HEK293T (cell line): ENCODE measurements at places on chromosomes 2 and 18.

DNA sequence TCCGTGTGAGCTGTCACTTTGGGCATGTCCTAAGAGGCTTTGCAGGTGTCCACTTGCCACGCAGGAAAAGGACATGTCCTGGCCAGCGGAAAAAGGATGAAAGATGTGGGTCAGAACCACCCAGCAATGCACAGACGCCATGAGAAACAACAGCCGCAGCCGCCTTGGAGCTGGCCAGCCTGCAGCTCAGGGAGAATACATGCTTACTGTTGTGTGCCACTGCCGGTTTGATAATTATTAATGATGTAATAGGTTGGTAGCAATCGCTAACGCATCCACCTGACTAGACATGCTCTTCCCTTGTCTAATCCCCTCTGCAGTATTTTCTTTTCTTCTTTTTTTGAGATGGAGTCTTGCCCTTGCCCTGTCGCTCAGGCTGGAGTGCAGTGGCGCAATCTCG is 221.7 kb downstream of the HAUS1 start:
- no peak for DNase-seq

GRCh38 chr18:13514558-13514957 is 211.8 kb downstream of the FAM210A start:
- no peak for DNase-seq

DNA sequence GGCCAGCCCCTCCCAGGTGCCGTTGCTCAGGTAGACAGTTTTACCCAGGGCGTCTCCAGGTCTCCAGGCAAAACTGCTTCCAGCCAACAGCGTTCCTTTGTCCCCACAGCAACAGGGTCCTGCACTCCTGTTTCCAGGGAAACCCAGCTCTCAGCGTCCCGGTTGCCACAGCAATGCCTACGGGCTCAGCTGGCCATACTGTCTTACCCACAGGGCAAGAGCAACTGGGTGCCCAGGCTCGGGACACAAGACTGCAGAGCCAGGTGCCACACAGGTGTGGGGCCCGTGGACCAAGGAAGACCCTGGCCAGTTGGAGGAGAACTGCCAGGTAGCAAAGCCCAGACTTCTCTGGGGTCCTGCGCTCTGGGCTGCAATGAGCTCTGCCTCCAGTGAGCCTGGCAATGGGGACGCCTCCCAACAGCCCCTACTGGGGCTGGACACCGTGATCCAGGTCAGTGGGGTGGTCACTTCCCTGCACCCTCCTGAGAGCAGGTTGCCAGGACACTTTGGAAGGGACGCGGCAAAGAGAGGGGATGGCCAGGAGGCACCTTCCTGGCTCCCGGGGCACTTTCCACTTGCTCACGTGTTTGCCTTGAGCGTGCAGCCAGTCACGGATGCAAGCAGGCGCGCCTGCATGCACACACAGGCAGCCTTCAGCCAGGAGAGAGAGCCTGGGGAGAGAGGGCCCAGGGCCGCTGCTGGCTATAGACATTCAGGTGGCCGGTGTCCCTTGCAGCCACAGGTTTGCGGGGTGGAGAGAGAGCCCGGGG is at the start of gene CROCC2:
Gene CROCC2 (plus strand): TSS at position 196 of the 770 bp plus-strand sequence. CDS start 178 bp downstream, at position 374.
- no peak for DNase-seq

DNA sequence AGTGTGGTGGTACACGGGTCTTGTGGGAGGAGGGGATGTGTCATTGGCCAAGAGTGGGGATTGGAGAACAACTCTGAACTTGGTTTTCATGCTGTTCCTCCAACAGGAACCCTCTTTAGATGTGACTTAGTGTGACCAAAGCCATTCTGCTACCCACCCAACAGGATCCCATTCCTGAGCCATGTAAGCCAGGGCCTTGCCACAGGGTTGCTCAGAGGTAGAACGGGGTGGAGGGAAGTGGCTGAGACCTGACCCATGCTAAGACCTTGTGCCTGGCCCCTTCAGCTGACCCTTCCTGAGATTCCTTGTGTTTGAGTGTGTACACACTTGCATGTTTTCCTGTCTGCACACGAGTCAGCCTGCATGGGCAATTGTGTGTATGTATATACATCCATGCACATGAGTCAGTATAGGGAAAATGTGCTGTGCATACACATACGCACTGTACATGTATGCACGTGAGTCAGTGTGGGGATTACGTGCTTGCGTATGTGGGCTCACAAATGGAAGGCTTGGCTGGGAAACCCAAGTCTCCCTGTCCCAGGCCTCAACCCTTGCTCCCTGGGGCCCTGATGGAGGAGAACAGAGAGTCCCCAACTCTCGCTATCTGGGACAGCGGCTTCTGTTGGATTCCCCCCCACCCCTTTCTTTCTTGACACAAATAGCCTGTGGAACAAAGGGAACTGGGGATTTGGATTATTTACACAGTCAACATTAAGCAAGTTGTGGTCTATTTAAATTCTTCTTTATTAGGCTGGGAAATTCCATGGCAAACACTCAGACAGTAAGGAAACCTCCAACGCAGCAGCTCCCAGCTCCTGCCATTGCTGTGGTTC is 339.8 kb downstream of the DYSF start:
- DNase-seq = no peak
